T-helper 17 cell (primary cell): ENCODE measurements at places on chromosomes 16 and 17.

DNA sequence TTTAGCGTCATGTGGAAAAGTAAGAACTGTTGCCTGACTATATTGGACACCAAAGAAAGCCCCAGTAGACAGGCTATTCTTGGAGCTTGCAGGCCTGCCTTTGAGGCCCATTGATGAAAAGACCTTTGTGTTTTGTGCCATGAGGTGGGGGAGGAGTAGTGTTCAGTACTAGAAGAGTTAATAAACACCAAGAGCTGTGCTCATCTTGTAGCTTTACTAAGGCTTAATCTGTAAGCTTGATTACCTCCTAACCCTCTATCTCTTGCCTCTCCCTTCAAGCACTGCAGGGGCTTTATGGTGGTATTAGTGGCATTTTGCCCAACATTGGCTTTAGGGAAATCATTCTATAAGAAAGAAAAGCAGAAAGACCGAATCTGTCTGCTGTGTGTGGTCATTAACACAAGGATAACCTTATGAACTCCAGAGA is 220.2 kb upstream of the TBX2 start:
- no peak for DNase-seq

DNA sequence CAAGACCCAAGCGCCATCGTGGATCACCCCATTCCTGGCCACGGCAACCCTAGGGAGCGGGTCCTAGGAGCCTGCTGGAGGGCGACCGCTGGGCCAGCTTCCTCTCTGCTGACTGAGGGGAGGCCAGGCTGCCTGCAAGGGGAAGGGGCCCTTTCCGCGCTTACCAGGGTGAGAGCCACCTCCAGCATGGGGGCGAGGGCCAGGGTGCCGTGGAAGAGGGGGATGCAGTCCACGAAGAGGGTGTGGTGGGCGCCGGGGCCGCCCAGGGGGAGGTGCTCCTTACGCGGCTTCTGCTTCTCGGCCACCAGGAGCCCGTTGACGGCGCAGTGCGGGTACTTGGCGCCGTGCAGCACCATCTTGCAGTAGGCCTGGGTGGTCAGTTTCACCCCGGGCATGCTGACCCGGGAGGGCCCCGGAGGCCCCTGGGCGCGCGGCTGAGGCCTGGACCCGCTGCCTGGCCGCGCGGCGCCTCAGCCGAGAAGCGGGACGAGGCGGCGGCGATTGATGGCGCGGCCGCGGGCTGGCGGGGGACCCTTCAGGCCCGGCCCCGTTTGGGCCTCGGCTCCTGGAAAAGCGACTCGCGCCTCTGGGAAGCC is 345 bp downstream of the EMC8 start:
- DNase-seq = peak; percentile 19

DNA sequence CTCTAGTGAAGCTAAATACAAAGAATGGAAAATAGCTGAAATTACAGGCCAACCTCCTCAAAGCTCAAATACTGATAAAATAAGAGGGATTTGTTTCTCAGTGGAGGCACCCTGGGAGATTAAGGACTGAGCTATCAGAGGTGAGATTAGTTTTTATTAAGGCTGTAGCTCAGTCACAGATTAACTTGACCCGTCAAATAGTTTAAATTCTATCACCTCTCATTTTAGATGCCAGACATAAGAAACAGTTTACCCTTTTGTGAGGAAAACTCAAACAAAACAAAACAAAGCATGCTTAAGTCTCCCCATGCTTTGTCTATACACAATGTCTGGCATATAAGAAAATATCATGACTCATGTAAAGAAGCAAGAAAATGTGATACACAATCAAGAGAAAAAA is 208.3 kb upstream of the PMFBP1 start:
- DNase-seq = no peak

DNA sequence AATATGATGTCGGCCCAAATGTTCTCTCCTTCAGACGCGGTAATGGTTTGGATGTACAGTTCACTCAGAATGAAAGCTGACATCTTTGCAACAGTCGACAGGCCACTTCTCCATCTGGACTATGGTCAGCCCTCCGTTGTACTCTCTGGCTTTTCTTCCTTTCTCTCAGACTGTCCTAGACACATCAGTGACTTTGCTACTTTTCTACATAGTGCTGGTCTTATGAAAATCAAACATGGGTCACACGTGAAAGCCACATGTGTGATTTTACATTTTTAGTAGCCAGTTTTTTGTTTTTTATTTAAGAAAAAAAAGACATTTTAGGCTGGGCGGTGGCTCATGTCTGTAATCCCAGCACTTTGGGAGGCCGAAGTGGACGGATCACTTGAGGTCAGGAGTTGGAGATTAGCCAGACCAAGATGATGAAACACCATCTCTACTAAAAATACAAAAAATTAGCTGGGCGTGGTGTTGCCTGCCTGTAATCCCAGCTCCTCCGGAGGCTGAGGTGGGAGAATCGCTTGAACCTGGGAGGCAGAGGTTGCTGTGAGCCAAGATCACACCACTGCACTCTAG is 644.1 kb downstream of the KCNJ2 start:
- DNase-seq = no peak

GRCh38 chr16:35215287-35215686 is 1755.9 kb downstream of the TP53TG3F start:
- DNase-seq = no peak

DNA sequence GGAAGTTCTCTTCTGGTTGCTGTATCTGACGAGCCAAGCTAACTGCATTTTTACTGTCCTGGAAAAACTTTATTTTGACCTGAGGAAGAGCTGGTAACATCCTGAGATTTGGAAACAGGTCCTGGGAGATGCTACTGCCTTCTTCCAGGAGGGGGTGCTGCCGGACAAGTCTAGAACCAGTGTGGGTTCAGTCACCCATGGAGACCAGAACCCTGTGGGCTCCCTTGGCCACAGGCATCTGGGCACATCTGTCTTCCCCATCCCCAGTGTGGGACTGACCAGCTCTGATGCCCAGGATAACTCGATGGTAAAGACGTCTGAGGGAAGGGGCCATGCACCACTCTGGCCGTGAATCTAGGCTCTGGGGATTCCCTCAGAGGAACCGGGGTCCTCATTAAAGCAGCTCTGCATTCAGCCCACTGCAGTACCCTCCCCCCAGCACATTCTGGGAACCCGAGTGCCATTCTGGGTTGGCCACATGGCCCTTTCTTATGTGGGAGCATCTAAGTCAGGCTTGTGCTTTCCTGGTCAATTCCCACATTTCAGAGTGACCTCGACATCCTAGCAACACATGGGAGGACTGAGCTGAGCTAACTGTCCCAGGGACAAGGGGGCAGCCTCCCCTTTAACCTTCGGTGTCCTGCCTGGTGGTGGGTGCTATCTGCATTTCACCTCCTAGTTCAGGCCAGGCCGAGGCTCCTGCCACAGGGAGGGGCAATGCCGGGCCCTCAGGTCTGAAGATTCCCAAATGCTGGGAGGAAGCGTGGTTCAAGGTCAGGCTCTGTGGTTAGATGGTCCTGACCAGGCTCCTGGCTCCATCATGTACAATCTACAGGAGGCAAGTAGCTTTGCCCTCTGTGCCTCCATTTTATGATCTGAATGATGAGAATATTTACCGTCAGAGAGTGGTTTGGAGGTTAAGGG is 6.4 kb downstream of the C16orf86 start:
- no peak for DNase-seq

GRCh38 chr17:67836205-67836987 is 11.1 kb downstream of the BPTF start:
- no peak for DNase-seq
